ENCODE measurements at places on chromosomes 6 and 20. TPM values are rescaled to one million over a fixed set of nuclear protein-coding genes. Genes with fewer than 3 reads are reported as not detected.

ID4 gene
- total RNA-seq = 0.23 TPM

RWDD2A gene
- 1.8 TPM for total RNA-seq

CGA gene
- not detected for total RNA-seq

BPIFA1 gene
- total RNA-seq = not detected

NKAIN4 gene
- total RNA-seq = 1.4 TPM

HCRTR2 gene
- total RNA-seq = not detected

SLC25A27 gene
- total RNA-seq = 4.4 TPM

ELOVL4 gene
- 7.0 TPM for total RNA-seq

LCA5 gene
- 1.9 TPM for total RNA-seq

MROH8 gene
- not detected for total RNA-seq

DDO gene
- total RNA-seq = 0.23 TPM

RUNX2 gene
- total RNA-seq = 2.1 TPM

LY6G5C gene
- total RNA-seq = 0.76 TPM

KCNG1 gene
- 60.2 TPM for total RNA-seq

WFDC12 gene
- total RNA-seq = not detected

CCDC28A gene
- total RNA-seq = 10.9 TPM

CRISP2 gene
- total RNA-seq = not detected

TMEM200A gene
- 18.9 TPM for total RNA-seq

ESR1 gene
- total RNA-seq = 0.49 TPM

Measured in hair follicular keratinocyte (primary cell).